ENCODE measurements at places on chromosomes 3 and 15. TPM values are rescaled to one million over a fixed set of nuclear protein-coding genes. Genes with fewer than 3 reads are reported as not detected.

PXYLP1 gene
- total RNA-seq, result 8.2 TPM

GCHFR gene
- total RNA-seq, result 35.1 TPM

CCR3 gene
- not detected for total RNA-seq

ZBTB20 gene
- 27.1 TPM for total RNA-seq

SH3GL3 gene
- total RNA-seq, result 0.14 TPM

XCR1 gene
- 0.64 TPM for total RNA-seq

DLL4 gene
- total RNA-seq, result 14.0 TPM

All from left colon (tissue), 2 donors.